ENCODE measurements at places on chromosomes 5 and 9.

DNA sequence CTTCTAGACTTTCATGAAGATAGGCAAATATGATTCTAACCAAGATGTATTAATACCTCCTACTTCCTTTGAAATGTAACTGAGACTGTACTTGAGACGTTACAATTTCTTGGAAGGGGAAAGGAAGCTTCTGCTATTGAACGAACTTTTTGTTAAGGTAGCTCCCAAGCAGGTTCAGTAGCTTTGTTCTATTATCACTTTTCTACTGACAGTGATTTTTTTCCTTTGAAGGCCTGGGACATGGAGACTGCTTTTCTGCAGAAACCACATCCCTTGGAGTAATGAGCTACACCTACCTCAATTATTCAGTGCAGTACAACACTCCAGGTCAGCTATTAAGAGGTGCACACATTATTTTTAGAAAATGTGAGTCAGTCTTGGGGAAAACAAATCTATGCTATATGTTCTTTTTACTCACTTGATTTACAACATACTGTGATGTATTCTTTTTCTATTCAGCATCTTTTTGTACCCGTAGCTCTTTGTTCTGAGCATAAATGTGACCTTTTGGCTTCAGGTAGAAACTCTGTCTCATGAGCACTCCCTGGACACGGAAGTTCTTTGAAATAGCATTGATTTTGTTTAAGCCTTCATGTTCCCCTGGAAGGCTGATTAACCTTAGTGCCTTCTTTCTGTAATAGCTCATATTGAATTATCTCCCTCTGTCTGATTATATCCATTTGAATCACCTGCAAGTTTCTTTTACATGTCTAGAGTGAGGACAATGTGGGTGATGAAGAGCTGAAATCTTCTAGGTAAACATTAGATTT, 56.5 kb upstream of the CDKN2B start:
- no peak for DNase-seq

- DNase-seq = no peak
Observed at GRCh38 chr9:110543631-110544051, 35.9 kb downstream of the SVEP1 start.

- DNase-seq = peak; percentile 81
Observed at GRCh38 chr5:157148734-157149615, 6.3 kb upstream of the MED7 start.

- DNase-seq = no peak
Observed at GRCh38 chr9:17472126-17472525, 106.7 kb upstream of the SH3GL2 start.

GRCh38 chr5:135010502-135011354, 23.3 kb downstream of the PITX1 start:
- no peak for DNase-seq

- no peak for DNase-seq
Observed at GRCh38 chr9:12801663-12802062, 26.8 kb downstream of the LURAP1L start.

DNA sequence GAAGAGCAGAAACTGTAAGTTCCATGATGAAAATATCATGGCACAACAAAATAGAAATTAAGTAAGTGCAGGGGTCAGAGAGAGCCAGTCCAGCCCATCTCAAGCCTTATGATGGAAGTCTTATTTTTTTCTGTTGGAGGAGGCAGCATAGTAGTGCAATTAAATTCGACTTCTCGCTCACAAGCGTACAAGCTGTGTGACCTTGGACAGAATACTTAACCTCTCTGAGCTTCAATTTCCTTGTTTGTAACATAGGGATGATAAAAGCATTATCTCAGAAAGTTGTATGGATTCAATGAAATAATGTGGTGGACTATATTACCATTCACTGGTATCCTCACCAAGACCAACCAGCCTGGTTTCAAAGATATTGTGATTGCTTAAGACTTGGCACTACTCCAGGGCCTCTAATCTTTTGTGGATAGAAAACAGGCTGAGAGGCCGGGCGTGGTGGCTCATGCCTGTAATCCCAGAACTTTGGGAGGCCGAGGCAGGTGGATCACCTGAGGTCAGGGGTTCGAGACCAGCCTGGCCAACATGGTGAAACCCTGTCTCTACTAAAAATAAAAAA, 26.8 kb upstream of the MVB12B start:
- DNase-seq = no peak

DNA sequence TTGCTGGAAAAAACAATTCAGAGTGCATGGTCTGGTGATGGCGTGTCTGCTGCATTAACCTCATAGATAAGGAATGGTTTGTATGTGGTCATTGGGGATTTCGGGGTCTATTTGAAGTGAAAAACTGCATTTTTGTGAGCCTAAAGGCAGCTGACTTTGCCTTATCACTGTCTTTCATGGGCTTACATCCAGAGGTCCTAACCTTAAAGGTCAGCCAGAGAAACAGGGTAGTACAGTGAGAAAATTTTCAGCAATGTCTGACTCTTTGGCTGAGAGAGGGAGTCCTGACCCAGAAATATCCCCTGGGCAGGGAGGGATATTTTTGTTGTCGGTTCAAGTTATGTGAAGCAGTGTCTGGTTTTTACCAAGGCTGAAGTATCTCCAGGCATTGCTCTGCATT, 5.7 kb downstream of the PCSK5 start:
- no peak for DNase-seq

DNA sequence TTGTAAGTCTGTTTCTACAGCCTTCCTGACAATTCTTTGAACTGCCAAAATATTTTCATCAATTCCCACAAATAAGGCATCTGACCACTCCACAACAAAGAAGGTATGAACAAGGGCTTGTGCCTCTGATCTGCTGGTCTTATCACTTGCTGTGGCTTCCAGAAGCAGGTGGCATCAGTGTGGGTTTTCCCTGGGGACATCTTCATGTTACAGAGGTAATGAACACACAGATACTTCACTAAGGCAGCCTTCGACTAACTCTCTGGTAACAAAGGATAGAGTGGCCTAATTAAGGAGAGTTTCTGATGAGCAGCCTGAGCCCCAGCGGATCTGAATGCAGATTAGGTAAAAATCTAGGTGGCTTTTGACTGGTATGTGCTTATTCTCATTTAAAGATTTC, 15.2 kb upstream of the ERAP2 start:
- DNase-seq = no peak

DNA sequence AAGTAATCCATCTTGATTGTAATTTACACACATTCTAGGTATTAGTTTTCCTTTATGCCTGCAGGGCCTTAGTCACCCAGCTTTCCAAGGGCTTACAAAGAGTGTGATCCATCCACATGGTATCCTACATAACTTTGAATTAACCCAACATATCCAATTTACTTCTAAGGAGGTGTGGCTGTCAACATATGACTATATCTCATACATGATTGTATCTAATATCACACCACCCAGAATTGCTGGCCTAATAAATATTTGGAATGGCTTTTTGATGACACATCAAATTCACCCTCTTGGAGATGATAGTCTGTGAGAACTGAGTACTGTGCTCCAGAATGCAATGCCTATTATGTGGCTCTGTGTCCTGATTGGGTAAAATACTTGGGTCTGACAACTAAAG, 363.3 kb upstream of the GRIN3A start:
- no peak for DNase-seq

- DNase-seq = peak; percentile 54
Observed at GRCh38 chr5:78360924-78361630, 660 bp downstream of the SCAMP1 start.

- DNase-seq = no peak
Observed at GRCh38 chr9:90783552-90783951, 18.1 kb upstream of the SYK start.
